Endothelial cell (in vitro differentiated cells): ENCODE measurements at places on chromosomes 2 and 18. TPM values are rescaled to one million over a fixed set of nuclear protein-coding genes. Genes with fewer than 3 reads are reported as not detected.
A peak's percentile ranks its signal among the peaks of the same experiment; 100 is the strongest.

Gene NPHP1
- total RNA-seq, result 5.7 TPM

DNA sequence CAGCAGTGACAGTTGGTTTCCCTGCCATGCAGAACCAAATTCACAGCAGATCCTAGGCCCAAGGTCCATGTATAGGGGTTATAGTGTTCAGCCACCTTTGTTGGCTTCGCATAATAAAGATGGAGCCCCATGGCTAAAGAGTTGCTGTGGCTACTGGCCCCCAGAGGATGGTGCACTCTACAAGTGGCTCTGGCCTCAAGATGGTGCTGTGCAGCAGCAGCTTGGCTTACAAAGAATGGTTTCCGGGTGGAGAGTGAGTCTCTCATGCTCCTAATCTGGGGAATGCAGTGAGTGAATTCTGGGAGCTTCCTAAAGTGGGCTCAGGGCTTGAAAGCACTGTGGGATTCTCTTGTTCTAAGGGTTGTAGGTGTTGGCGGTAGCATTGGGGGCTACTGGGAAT lies 1199.7 kb downstream of the CNTNAP5 start:
- no peak for DNase-seq
- H3K27ac ChIP-seq, result no peak overlapping the region
- peaks cover 2% of the 10 kb centered on the region for H3K27me3 ChIP-seq
- H3K4me1 ChIP-seq, result no peaks in the 10 kb centered on the region
- no peaks in the 10 kb centered on the region for H3K36me3 ChIP-seq
- no peak overlapping the region for H3K4me3 ChIP-seq

Gene PRR30
- total RNA-seq, result not detected

GRCh38 chr2:205086662-205087061 lies 541.4 kb downstream of the PARD3B start:
- peaks cover 11% of the 10 kb centered on the region for H3K4me1 ChIP-seq
- H3K27ac ChIP-seq, result no peak overlapping the region
- H3K27me3 ChIP-seq, result peaks cover 3% of the 10 kb centered on the region
- H3K4me3 ChIP-seq, result no peak overlapping the region
- no peak for DNase-seq

DNA sequence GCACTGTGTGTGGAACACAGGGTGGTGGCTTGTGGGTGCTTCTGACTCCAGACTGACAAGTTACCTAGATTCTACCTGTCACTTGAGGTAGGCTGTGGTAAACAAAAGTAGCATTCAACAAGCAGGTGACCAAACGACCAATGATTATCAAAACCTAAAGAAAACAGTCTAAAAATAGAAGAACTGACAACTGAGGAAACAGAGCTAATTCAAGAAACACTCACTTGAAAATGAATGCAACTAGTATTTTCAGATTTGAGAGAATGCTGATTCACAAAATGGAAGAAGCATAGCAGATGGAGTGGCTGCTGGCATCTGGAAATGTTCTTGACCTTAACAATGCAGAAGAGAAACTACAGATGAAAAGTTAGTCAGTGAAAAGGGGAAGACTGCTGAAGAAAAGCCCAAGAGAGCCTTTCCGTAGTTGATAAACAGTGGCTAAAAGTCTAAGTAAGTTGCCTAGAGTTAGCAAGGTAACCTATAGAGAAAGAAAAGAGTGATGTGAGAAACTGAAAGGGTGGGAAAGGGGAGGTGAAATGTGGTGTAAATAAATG lies 170.4 kb downstream of the NCK2 start:
- peaks cover 4% of the 10 kb centered on the region for H3K36me3 ChIP-seq
- H3K4me3 ChIP-seq, result no peak overlapping the region
- no peak overlapping the region for H3K27ac ChIP-seq

Gene PCARE
- not detected for total RNA-seq

Gene POTEJ
- total RNA-seq, result not detected

DNA sequence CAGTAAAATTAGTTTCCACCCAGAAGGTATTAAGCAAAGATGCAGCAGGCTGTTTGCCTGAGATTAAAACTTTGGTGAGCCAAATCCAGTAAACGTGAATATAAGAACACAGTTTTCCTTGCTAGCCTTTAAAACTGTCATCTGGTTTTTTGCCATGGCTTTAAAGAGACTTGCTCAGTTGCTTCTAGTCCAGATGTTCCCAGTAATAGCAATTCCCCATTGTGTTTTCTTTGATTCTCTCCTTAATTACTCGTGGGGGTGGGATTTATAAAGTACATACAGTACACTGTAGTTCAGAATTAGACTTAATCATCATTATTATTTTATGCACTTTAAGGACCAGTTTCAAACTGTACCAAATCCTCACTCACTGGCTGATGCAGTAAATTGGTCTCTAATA lies 303.5 kb upstream of the ZNF804A start:
- H3K4me3 ChIP-seq, result no peak overlapping the region
- H3K4me1 ChIP-seq, result no peaks in the 10 kb centered on the region
- no peaks in the 10 kb centered on the region for H3K27me3 ChIP-seq
- DNase-seq, result no peak

DNA sequence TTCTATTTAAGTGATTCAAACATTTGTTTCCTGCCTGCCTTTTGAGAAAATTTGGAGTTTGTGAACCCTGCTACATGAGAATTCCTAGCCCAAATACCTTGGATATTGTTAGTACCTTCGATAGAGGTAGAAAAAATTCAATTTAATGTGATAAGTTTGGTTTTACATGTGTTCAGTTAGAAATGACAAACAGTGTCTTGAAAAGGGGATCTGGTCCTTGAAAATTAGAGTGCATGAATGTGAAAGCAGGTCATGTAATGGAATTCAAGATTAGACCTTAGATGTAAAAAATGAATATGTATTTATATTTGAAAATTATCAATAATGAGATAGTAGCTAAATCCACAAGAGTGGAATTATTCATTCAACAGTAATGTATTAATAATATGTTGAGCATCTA lies 70.5 kb downstream of the PIK3C3 start:
- peaks cover 15% of the 10 kb centered on the region for H3K4me1 ChIP-seq
- DNase-seq, result no peak
- peak overlapping the region; percentile 26 for H3K27ac ChIP-seq
- no peaks in the 10 kb centered on the region for H3K27me3 ChIP-seq

DNA sequence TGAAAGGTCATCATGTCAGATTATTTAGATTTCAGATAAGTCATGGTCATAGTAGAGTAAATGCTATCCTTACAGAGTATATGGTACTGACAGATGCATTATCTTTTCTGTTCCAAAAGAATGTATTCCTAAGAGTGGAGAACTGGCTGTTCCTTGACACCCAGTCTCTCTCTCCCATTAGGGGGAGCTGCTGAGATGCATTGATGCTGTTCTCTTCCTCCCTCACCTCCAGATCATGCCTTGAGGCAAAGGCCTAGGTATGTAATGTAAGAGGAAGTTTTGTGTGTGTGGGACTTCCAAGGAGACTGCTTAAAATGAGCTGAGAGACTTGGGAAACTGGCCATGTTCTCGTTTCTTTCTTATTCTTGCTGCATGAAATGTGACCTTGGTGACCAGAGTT lies 979.5 kb upstream of the CELF4 start:
- no peaks in the 10 kb centered on the region for H3K4me1 ChIP-seq
- no peak overlapping the region for H3K4me3 ChIP-seq
- H3K27me3 ChIP-seq, result no peaks in the 10 kb centered on the region
- DNase-seq, result peak; percentile 57
- no peak overlapping the region for H3K27ac ChIP-seq

DNA sequence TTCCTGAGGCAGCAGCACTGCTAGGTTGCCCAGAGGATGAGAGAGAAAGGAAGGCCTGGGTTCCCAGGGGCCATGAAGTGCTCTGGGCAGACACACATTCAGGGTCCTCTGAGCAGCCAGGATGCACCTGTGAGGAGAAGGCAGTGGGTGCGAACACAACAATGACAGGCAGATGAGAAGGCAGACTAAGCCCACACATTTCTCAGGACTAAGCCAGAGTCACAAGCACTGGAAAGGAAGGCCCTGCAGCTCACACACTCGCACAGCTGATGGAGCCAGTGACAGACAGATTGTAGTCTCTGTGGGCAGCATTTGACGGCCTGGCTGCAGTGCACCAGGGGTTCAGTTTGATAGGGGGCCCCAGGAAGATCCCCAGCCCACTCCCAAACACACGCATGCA lies 61.8 kb downstream of the ARHGEF4 start:
- H3K27ac ChIP-seq, result no peak overlapping the region
- no peak for DNase-seq
- H3K4me1 ChIP-seq, result peaks cover 6% of the 10 kb centered on the region
- no peaks in the 10 kb centered on the region for H3K36me3 ChIP-seq
- H3K27me3 ChIP-seq, result peaks cover 4% of the 10 kb centered on the region
- no peak overlapping the region for H3K4me3 ChIP-seq

Gene CXCR1
- not detected for total RNA-seq

Gene GPR155
- 1.7 TPM for total RNA-seq

- H3K4me3 ChIP-seq, result no peak overlapping the region
- H3K27me3 ChIP-seq, result no peaks in the 10 kb centered on the region
- H3K36me3 ChIP-seq, result peaks cover 15% of the 10 kb centered on the region
- no peak for DNase-seq
- H3K27ac ChIP-seq, result no peak overlapping the region
Observed at GRCh38 chr2:86097114-86097896, 8.4 kb downstream of the POLR1A start.

DNA sequence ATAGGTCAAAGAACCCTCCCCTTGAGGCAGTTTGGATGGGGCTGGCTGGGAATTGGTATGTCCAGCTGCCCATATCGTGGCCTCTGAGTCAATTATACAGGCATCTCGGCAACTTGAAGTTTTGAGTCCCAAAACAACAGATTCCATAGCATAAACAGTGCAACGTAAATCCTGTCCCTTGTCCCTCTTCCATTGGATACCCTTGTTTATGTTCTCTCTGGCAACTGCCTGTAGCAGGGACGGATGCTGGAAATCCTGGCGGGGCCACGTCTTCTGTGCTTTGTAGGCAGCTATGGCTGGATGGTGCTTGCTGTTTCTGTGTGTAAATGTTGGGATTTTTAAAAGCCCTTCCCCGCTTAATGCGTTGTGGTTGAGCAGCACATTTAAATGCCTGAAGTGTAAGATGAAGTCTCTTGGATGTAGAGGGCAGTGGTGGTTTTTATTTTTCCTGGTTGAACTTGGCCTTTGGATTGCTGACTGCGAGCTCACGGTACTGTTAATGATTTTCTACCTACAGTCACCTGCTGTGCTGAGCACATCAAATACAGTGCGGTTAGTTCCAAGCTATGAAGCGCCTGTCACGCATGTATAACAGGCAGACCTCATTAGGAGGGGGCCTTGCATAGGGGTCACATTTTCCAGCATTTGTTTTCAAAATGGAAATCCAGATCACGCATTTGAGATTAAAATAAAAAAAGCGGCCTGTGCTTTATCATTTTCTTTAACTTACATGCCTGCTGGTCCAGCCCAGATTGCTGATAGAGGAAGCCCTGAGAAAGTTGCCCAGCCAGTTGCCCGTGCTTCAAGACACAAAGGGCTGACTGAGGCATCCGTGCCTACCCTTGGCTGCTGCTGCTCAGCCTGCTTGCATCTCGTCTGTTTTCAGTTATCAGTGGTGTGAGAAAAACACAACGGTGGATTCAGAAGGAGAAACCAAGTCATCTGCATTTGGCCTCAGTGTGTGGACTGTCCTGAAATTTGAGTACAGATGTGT lies 84.7 kb downstream of the NEDD4L start:
- no peak for DNase-seq
- H3K4me1 ChIP-seq, result peaks cover 9% of the 10 kb centered on the region
- H3K27ac ChIP-seq, result no peak overlapping the region
- peaks cover 7% of the 10 kb centered on the region for H3K36me3 ChIP-seq
- H3K27me3 ChIP-seq, result peaks cover 6% of the 10 kb centered on the region
- H3K4me3 ChIP-seq, result no peak overlapping the region

Gene ZEB2
- total RNA-seq, result 109 TPM

- H3K27ac ChIP-seq, result no peak overlapping the region
- H3K36me3 ChIP-seq, result no peaks in the 10 kb centered on the region
- H3K27me3 ChIP-seq, result no peaks in the 10 kb centered on the region
- no peak for DNase-seq
- no peak overlapping the region for H3K4me3 ChIP-seq
Observed at GRCh38 chr2:171882089-171882769, 11.8 kb downstream of the SLC25A12 start.

GRCh38 chr18:59516356-59517155 lies 157.5 kb upstream of the LMAN1 start:
- peaks cover 44% of the 10 kb centered on the region for H3K4me1 ChIP-seq
- no peaks in the 10 kb centered on the region for H3K36me3 ChIP-seq
- DNase-seq, result peak; percentile 17
- H3K4me3 ChIP-seq, result no peak overlapping the region
- peaks cover 11% of the 10 kb centered on the region for H3K27me3 ChIP-seq

- H3K4me3 ChIP-seq, result no peak overlapping the region
- no peak overlapping the region for H3K27ac ChIP-seq
- H3K4me1 ChIP-seq, result peaks cover 2% of the 10 kb centered on the region
- H3K36me3 ChIP-seq, result no peaks in the 10 kb centered on the region
Observed at GRCh38 chr2:157444641-157445040, 752 bp upstream of the CYTIP start.

Gene PTPRN
- total RNA-seq, result 1.1 TPM

DNA sequence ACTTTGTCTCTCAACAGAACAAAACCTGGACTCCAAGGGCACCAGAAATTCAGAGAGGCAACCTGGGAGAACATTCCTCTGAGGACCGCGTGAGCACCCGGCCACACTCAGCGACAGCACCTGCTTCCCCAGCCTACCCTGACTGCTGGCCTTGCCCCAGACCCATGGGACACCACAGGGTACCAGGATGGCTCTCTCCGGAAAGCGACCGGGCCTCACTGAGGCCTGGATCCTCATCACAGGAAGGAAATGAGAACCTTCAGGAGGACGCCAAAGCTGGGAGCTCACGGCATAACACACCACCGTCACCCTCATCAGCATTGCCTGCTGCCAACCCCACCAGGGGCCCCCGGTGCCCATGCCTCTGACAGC lies 38.9 kb downstream of the HS6ST1 start:
- no peak overlapping the region for H3K27ac ChIP-seq
- peaks cover 8% of the 10 kb centered on the region for H3K36me3 ChIP-seq

DNA sequence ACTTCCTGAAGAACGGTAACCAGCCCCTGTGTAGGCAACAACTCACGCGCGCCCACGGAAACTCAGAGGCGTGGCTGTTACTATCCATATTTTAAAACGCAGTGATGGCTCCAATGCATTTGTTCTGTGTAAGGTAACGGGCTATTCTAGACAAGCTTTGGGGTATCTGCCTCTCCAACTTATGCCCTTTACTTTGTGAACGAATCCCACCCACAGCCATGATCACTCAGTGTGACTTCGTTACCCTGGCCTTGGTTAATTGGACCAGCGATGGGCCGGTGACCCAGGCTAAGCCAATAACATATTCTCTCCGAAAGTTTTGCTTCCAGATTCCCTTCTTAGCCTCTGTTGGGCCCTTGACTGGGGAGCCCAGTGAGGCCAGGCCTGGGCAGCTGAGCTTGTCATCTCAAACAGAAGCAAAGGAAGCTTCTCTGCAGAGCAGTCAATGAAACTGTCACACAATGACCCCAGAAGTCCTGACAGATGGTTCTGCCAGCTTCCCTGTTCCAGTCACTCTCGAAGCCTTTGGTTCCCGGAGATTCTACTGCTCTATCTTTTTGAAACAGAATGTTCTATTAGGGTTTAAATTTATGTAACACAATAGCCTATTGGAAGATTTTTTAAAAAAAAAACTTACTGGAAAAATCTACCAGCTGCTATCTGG lies 30.7 kb upstream of the ROCK2 start:
- peak overlapping the region; percentile 42 for H3K27ac ChIP-seq
- H3K4me1 ChIP-seq, result peaks cover 14% of the 10 kb centered on the region
- H3K4me3 ChIP-seq, result no peak overlapping the region
- peaks cover 15% of the 10 kb centered on the region for H3K27me3 ChIP-seq
- DNase-seq, result no peak
- H3K36me3 ChIP-seq, result no peaks in the 10 kb centered on the region

GRCh38 chr2:9365498-9366019 lies 57.8 kb downstream of the ITGB1BP1 start:
- no peak for DNase-seq
- peak overlapping the region; percentile 27 for H3K4me3 ChIP-seq
- H3K27me3 ChIP-seq, result peaks cover 4% of the 10 kb centered on the region
- peaks cover 43% of the 10 kb centered on the region for H3K36me3 ChIP-seq
- peaks cover 17% of the 10 kb centered on the region for H3K4me1 ChIP-seq
